Activated CD8-positive, alpha-beta memory T cell treated with anti-CD3 and anti-CD28 coated beads for 24 hours (primary cell): ENCODE measurements at places on chromosomes 3 and 15.

DNA sequence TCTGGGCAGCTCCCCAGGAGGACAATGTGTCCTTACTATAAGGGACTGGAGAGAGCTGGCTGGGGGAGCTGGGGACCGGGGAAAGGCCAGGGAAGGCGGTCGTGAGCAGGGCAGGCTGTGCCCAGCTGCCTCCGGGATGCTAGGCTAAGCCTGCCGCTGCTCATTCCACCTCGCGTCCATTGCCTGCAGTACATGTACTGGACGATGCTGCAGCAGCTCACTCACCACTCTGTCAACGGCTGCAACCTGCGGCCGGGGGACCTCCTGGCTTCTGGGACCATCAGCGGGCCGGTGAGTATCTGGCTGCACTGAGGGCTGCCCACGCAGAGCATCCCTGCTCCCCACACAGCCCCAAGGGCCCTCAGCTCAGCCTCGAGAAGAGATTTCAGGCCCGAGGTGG is 27.1 kb downstream of the FAH start:
- no peak for DNase-seq

DNA sequence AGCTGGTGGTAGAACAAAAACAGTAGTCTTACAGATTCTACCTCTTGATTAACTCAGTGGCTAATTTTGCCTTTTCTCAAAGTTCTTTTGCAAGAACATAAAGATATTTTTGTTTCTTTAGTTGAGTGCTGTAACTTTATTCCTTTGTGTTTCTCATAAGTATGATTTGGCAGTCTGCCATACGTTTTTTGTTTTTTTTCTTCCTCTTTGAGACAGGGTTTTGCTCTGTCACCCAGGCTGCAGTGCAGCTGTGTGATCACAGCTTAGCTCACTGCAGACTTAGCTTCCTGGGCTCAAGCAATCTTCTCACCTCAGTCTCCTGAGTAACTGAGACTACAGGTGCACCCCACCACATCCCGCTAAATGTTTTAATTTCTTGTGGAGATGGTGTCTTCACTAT is 22.4 kb downstream of the B3GNT5 start:
- no peak for DNase-seq

GRCh38 chr3:48926425-48927392 is 8.1 kb downstream of the ARIH2 start:
- DNase-seq: peak; percentile 58

DNA sequence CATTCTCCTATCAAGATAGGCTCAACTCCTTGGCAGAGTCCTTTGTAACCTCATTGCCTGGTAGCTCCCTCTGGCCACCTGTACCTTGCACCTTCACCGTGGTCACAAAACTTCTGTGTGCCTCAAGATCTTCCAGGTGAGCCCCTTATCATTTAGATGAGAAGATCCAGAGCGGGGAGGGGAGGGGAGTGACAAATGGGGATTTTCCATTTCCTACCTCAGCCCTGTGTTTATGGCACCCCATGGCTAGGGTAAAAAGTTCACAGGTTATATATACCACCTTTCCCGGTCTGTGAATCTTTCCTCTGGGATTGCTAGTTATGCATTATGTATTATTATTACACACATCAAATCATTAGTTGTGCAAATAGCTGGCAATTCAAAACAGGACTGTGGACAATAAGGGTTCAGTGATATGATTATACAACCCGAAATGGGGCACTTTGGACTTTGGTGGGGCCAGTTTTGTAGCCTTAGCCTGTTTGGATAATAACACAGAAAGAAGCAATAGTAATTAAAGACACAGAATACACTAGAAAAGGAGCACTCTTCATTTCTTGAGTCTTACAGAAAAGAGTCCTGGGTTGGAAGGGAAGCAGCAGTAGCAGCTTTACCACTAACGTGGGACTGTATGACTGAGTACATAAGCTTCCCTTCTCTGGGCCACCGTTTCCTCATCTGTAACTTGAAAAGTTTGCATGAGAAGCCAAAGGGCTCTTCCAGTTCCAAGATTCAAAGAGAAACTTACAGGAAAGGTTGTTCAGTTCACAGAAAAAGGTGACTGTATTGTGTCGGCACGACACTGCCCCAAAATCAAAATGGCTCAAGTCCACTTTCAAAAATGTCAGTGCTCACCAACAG is 7.1 kb downstream of the TLE3 start:
- no peak for DNase-seq

DNA sequence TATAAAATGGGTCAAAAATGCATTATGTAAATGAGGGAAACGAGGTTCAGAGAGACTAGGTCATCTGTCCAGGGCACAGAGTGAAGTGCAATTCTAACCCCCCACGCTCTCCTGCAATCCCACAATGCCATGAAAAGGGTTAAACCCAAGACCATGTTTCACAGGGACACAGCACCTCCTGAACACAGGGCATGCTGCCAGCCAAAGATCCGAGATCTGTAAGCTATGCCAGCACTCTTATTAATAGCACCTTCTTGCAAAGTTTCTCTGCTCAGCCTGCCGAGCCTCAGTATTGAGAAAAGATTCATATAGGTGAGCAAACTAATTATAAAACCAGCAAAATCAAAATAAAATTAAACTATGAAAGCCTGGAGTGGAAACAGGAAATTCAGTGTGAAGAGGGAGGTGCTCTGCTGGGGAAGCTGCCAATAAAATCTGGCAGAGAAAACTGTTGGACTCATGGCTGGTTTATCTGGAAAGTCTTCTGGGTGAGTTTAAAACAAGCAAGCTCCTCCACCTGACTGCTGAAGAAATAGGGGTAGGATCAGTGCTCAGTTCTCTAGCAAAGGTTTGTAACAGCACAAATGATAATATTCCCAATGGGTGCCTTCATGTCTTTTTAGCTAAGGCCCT is 50.3 kb downstream of the LRIG1 start:
- DNase-seq: no peak
